ENCODE measurements at places on chromosomes 16 and 17. TPM values are rescaled to one million over a fixed set of nuclear protein-coding genes. Genes with fewer than 3 reads are reported as not detected.

DNA sequence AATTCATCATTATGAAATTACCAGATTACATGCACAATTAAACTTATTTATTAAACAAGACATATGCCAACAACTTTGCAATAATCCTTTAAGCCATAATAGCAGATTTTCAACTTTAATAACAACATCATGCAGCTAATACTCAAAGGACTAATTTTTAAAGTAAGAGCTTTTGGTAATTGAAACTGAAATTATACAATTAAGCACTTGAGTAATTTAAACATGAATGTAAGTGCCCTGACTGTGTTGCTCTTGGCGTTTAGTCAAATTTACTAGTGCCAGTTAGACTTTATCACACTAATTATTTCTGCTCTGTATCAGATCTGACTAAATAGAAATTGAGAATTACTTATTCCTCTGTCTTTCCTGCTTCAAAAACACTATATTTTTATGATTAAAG, 46.8 kb upstream of the PSMD7 start:
- no peaks in the 10 kb centered on the region for H3K4me1 ChIP-seq
- no peak overlapping the region for H3K27ac ChIP-seq
- H3K4me3 ChIP-seq, result no peak overlapping the region
- H3K36me3 ChIP-seq, result no peaks in the 10 kb centered on the region
- H3K27me3 ChIP-seq, result no peaks in the 10 kb centered on the region

GRCh38 chr16:50151322-50151721, 1.8 kb upstream of the TENT4B start:
- DNase-seq, result no peak
- H3K36me3 ChIP-seq, result no peaks in the 10 kb centered on the region
- H3K27ac ChIP-seq, result no peak overlapping the region
- peaks cover 24% of the 10 kb centered on the region for H3K4me1 ChIP-seq
- H3K4me3 ChIP-seq, result no peak overlapping the region

DNA sequence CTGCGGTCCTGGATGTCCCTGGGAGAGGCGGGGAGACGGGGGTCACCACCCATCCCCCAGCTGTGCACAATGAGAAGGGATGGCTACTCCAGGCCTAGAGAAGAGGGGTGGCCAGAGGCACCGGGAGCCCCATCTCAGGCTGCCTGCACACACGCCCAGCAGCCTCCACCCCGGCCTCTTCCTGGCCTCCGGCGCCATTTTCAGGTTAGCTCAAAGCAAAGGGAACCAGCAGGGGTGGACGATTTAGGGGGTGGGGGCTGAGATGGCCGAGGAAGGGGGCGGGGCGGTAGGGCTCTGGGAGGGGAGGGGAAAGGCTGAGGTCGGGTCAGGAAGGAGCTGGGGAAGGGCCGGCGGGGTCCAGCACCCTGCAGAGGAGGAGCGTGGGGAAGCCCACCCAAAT, 42.8 kb downstream of the SRCIN1 start:
- no peak overlapping the region for H3K4me3 ChIP-seq
- H3K27me3 ChIP-seq, result no peaks in the 10 kb centered on the region
- no peaks in the 10 kb centered on the region for H3K36me3 ChIP-seq
- DNase-seq, result no peak

DNA sequence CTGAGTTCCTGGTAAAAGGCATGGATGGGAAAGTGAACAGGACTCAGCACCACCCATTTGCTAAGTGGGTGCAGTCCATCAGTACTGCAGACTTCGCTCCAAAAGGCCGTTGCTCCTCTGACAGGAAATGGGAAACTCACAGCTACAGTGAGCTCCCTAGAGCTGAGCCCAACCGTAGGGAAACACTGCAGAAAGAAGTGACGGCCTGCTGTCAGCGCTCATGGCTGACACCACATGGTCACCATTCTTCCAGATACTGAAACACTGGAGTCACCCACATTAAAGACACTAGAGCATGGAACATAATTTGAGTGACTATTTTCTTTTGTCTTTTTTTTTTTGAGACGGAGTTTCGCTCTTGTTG, 31.9 kb downstream of the UBE2O start:
- no peak overlapping the region for H3K27ac ChIP-seq
- peaks cover 14% of the 10 kb centered on the region for H3K4me1 ChIP-seq
- no peak overlapping the region for H3K4me3 ChIP-seq

GRCh38 chr16:72220875-72221629, 49.1 kb upstream of the PMFBP1 start:
- H3K4me3 ChIP-seq, result no peak overlapping the region
- H3K27me3 ChIP-seq, result peaks cover 21% of the 10 kb centered on the region

Gene CACNG1
- total RNA-seq, result not detected

Gene RCVRN
- total RNA-seq, result not detected

Gene PROCA1
- 4.6 TPM for total RNA-seq

- no peaks in the 10 kb centered on the region for H3K4me1 ChIP-seq
- H3K36me3 ChIP-seq, result no peaks in the 10 kb centered on the region
- H3K4me3 ChIP-seq, result no peak overlapping the region
- H3K27me3 ChIP-seq, result peaks cover 14% of the 10 kb centered on the region
Measured at GRCh38 chr17:36689089-36689667, 87.8 kb downstream of the MRM1 start.

- H3K36me3 ChIP-seq, result no peaks in the 10 kb centered on the region
- no peaks in the 10 kb centered on the region for H3K4me1 ChIP-seq
- peak; percentile 28 for DNase-seq
- H3K27me3 ChIP-seq, result no peaks in the 10 kb centered on the region
- no peak overlapping the region for H3K4me3 ChIP-seq
Measured at GRCh38 chr17:2954898-2955445, 108.4 kb downstream of the OR1D5 start.

DNA sequence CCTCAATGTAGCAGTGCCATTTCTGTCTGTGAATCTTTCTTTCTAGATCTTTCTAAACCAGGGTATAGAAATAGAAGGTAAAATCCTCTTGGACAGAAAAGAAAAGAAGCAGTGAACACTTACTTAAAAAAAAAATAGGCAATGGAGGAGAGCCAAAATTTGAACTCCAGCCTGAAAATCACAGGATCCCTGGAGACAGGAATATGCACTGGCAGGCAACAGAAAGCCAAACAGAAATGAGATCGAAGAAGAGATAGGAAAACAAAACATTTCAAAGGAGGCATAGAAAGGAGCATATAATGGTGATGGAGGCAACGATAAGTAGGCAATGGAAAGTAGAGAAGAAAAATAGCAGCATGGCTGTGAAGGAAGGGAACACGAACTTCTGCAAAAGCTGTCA, 253.7 kb upstream of the HSBP1 start:
- no peak overlapping the region for H3K27ac ChIP-seq
- H3K4me3 ChIP-seq, result no peak overlapping the region
- H3K36me3 ChIP-seq, result no peaks in the 10 kb centered on the region
- no peaks in the 10 kb centered on the region for H3K4me1 ChIP-seq
- DNase-seq, result no peak
- H3K27me3 ChIP-seq, result peaks cover 20% of the 10 kb centered on the region

DNA sequence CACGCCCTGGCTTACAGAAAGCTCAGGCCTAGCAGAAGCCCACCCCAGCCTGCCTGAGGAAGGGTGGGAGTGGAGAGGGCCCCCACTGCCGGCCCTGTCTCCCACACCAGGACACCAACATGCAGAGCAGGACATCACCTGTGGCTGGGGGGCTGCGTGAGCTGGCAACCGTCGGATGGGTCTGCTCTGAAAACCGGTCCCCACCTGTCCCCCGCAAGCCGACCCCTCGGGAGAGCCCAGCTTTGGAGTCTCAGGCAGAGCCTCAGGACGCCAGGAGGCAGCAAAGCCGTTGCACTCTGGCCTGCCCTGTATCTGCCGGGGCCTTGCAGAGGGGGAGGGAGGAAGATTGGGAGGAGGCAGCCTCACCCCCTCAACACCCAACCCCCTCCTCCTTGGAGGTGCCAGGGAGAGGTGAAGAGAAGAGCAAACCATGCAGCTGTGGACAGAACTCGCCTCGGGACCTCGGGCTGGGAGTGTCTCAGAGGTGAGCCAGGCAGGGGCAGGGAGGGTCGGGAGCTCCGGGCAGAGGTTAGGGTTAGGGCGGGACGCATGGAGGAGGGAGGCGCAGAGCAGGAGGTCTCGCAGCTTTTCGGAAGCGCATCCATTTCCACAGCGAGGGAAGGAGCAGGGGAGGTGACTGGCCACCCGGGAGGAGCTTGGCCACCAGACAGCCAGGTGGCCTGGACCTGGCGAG, 30.4 kb upstream of the ZC3H18 start:
- H3K4me3 ChIP-seq, result no peak overlapping the region
- peaks cover 22% of the 10 kb centered on the region for H3K27me3 ChIP-seq
- no peak overlapping the region for H3K27ac ChIP-seq
- no peak for DNase-seq

GRCh38 chr16:88353691-88354090, 29.1 kb upstream of the ZNF469 start:
- H3K4me3 ChIP-seq, result no peak overlapping the region
- H3K27ac ChIP-seq, result no peak overlapping the region
- no peaks in the 10 kb centered on the region for H3K4me1 ChIP-seq
- H3K27me3 ChIP-seq, result no peaks in the 10 kb centered on the region
- no peaks in the 10 kb centered on the region for H3K36me3 ChIP-seq
- DNase-seq, result no peak

DNA sequence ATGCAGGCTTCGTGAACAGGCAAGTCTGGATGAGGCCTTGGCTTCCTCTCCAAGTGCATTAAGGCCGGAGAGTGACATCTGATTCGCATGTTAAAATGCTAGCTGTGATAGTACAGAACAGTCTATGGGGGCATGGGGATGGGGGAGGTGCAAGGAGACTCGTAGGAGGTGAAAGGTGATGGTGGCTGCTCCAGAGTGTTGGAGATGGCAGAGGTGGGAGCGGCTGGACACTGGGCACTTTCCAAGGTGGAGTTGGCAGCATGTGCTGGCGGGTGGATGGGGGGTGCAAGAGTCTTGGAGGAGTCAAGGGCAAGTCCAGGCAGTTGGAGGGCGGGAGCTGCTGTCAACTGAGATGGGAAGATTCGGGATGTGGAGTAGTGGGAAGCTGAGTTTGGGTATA, 350.9 kb upstream of the TNRC6C start:
- no peaks in the 10 kb centered on the region for H3K4me1 ChIP-seq
- DNase-seq, result no peak
- no peaks in the 10 kb centered on the region for H3K36me3 ChIP-seq
- no peak overlapping the region for H3K27ac ChIP-seq

DNA sequence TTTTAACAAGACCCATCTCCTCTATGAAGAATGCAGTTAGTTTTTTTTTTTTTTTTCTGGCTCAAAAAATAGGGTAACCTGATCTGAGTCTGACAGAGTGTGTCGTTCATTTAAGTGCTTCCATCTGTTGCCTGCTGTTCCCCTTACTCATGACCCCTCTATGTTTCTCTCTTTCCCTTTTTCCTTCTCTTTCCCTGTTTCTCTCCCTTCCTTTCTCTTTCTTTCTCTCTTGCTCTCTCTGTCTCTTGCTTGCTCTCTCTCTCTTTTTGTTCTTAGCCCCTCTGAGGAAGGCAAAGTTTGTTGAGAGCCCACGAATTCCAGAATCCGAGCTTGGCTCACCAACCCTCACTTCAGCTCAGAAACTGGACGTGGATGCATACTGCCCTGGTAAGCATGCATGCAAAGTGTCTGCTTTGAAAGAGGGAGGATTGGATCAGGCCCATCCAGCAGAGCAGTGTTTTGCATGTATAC, 185.0 kb downstream of the TANC2 start:
- no peaks in the 10 kb centered on the region for H3K27me3 ChIP-seq
- peaks cover 3% of the 10 kb centered on the region for H3K4me1 ChIP-seq
- H3K36me3 ChIP-seq, result no peaks in the 10 kb centered on the region
- no peak overlapping the region for H3K27ac ChIP-seq
- H3K4me3 ChIP-seq, result no peak overlapping the region
- peak; percentile 13 for DNase-seq

DNA sequence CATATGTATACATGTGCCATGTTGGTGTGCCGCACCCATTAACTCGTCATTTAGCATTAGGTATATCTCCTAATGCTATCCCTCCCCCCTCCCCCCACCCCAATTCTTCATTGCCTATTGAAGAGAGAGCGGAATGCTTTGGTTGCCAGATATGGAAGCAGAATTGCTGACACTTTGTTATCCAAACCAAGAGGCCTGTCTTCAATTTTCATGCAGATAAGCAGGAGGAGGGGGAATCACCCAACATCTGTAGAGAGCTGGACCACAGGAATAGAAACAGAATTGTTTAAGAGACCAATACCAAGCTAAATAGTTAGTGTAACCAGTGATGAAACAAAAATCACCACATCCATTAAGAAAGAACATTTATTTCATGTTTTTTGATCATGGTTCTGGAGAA, 7.1 kb downstream of the ASPA start:
- peaks cover 31% of the 10 kb centered on the region for H3K27me3 ChIP-seq
- no peak for DNase-seq
- H3K4me3 ChIP-seq, result no peak overlapping the region
- H3K27ac ChIP-seq, result no peak overlapping the region

DNA sequence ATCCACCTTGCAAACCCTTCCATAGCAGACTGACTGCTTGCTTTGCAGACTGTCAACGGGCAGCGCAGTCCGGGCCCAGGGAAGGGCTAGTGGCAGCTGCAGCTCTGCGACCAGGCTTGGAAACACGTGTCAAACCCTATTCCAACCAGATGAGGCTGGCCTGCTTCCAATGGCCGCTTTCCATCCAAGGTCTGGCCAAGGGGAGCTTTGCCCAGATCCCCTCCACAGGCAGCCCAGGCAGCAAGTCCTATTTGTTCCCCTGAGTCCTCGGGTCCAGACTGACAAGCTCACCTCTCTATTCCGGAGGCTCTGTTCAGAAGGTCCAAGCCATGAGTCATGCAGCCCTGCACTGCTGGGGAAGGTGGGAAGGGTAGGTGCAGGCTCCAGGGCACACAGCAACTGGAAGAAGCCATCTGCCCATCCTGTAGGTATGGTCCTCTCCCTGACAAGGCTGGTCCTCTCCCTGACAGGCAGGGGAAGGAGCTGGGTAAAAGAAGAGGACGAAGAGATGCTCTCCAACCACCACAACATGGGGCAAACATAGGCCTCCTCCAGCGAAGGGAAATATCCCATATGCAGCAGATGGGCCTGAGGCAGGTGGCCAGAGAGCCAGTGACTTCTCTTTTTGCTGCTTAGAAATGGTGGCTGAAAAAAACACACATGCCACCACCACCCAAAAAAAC, 22.6 kb upstream of the AXIN2 start:
- no peak for DNase-seq
- no peaks in the 10 kb centered on the region for H3K36me3 ChIP-seq
- no peak overlapping the region for H3K27ac ChIP-seq
- no peaks in the 10 kb centered on the region for H3K27me3 ChIP-seq
- peaks cover 6% of the 10 kb centered on the region for H3K4me1 ChIP-seq
- H3K4me3 ChIP-seq, result no peak overlapping the region

- peaks cover 7% of the 10 kb centered on the region for H3K4me1 ChIP-seq
- DNase-seq, result no peak
- H3K27me3 ChIP-seq, result no peaks in the 10 kb centered on the region
- H3K4me3 ChIP-seq, result no peak overlapping the region
- no peaks in the 10 kb centered on the region for H3K36me3 ChIP-seq
Measured at GRCh38 chr17:45372325-45372869, 55.6 kb upstream of the MAP3K14 start.

Measured in A673 (cell line).